NB4 (cell line): ENCODE measurements at places on chromosomes 12 and 14.
A peak's percentile ranks its signal among the peaks of the same experiment; 100 is the strongest.

GRCh38 chr14:21299562-21300130, 19.8 kb downstream of the RPGRIP1 start:
- DNase-seq, result no peak

DNA sequence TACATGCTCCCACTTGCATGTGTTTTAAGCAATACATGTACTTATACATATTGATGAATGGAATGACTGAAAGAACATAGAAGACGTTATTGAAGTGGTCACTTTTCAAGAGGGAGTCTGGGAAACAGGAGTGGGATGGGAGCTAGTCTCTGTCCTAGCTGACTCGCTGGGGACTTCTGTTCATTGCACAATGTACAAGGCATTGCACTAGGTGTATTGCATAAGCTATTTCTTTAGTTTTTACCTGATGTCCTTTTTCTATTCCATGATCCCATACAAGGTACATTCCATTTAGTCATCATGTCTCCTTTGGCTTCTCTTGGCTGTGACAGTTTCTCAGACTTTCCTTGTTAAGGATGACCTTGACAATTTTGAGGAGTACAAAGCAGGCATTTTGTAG, 4.0 kb upstream of the MYO1H start:
- DNase-seq, result no peak

GRCh38 chr14:81727218-81727617, 193.6 kb upstream of the SEL1L start:
- DNase-seq, result no peak

- peak; percentile 50 for DNase-seq
These were observed 165.8 kb downstream of the MON2 start for GRCh38 chr12:62632411-62632918.

DNA sequence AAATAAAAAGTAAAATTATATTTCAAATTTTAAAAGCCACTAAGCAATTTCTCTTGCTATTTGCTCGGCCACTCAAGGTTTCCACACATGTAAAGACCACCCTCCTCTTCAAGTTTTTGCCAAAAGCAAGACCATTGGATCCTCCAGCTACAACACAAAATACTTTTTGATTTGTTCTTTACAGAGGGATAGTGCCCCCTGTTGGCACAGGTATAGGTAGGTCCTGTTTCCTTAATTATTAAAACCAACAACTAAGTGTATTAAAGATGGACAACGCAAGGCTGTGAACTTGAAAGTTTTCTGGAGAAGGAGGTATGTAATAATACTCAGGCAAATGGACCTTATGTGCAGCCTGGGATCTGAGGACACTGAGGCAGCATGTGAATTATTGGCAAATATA, 23.8 kb downstream of the ATP6V1D start:
- DNase-seq, result peak; percentile 44

- no peak for DNase-seq
These were observed 478.0 kb downstream of the RMST start for GRCh38 chr12:97940629-97941028.

DNA sequence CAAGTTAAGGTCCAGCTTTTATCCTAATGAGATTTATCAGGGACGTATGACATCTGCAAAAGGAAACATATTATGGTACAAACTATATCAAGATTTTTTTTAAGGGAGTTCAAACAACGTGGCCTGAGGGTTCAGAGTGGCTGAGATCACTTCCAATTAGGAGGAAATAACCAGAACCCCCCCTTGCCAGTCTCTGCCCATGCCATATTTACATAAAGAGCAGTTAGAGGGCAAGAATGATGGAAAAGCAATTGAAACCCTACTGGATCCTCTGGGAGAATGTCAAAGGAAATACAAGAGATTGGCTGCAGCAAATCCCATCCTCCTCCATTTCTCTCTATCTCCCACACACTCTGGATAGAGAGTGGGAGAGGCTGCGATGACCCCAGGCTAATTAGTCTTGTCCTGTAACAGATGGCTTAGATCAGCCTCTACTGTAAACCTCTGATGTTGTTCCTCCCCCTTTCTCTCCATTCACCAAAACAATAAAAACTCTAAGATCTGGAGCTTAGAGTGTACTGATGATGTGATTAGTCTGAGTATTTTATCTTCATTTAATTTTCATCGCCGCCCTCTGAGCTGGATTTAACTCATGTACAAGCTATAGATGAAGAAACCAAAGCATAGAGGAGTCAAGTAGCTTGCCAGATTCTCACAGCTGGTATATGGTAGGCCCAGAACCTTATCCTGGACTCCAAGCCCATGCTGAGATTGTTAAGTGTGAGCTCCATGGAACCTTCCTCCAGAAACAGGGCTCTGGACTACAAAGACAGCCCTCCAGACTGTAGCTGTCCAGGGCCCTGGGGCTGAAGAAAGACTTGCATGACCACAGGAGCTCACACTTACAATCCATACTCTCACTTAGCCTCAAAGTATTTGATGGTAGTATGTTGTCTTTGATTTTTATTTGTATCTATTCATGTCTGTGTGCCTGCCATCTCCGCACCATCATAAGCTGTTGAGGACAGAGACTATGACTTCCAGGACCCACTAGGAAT, 54.1 kb upstream of the GNG2 start:
- DNase-seq, result no peak

DNA sequence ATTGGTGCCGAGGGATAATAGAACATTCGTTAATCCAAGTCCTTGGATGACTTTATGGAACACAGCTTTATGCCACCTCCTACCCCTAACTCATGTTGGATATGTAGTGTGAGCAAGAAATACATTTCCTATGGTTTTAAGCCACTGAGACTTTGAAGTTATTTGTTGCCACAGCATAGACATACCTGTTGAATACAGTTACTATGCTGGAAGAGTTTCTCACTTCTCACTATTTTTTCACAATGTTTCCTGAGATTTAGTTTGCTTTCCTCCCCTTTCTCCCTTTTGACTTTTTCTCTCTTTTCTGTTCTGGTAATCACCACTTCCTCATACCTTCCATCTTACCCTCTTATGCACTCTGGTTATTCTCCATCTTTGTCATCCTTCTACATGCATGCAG, 7.5 kb upstream of the CLEC4E start:
- no peak for DNase-seq

- DNase-seq, result peak; percentile 49
These were observed 24.4 kb downstream of the PITPNM2 start for GRCh38 chr12:123126294-123127181.

DNA sequence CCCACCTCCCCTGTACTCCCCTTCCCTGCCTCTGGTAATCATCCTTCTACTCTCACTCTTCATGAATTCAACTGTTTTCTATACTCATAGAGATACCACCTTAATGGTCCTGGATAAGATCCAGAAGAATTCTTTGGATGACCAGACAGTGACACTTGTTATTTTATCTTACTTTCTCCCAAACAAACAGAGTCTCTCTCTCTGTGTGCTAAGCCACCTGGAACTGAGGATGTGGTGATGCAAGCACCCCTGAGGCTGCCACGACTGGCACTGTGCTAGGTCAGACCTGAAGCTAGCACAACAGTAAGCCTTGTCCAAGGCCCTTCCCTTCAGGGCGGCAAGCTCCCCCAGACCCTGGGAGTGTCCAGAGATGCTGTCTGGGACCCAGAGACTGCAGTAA, 250.2 kb downstream of the C12orf50 start:
- DNase-seq, result no peak

DNA sequence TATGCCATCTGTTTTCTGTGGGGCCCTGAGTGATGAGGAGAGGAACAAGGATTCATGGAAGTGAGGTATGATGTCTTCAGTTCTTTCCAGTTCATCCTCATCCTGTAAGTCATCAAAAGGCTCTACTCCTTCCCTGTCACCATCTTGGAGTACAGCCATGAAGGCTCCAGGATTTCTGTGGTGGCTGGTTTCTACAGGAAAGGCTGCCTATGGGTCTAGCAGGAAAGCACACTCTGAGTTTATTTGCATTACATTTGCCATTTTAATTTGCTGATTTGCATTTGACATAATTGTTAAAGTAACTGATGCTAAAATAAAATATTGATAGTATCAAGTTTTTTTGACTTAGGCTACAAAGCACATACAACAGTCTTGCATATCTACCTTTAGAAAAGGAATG, 11.2 kb downstream of the TTC6 start:
- DNase-seq, result no peak

DNA sequence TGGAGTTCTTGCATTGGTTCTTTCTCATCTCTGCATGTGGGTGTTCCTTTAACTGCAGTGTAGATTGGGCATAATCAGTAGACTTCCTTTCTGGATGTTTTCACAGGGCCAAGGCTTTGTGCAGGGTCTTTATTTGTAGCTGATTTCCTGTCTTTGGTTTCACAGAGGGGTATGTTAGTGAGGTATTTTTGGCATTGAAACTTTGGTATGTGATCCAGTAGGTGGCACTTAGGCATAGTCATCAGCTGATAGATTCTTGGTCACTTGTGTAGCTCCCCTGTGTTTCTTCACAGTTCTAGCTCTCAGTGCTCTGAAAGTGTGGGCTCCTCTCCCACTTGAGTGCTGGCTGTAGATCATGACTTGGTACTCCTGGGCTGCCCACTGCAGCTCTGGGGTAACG, 52.7 kb upstream of the LMO3 start:
- no peak for DNase-seq
